ENCODE measurements at places on chromosomes 4 and X. TPM values are rescaled to one million over a fixed set of nuclear protein-coding genes. Genes with fewer than 3 reads are reported as not detected.

The PGAM4 gene
- total RNA-seq, result not detected

The SSX1 gene
- 5.8 TPM for total RNA-seq

The PRDM8 gene
- total RNA-seq, result 10.6 TPM

The LONRF3 gene
- 8.7 TPM for total RNA-seq

The EFHC2 gene
- 3.9 TPM for total RNA-seq

The GSX2 gene
- not detected for total RNA-seq

The TGIF2LX gene
- total RNA-seq, result not detected

Measured in M059J (cell line).